B cell (primary cell): ENCODE measurements at places on chromosomes 11 and 22. TPM values are rescaled to one million over a fixed set of nuclear protein-coding genes. Genes with fewer than 3 reads are reported as not detected.

ZNF202 gene
- total RNA-seq = 25.1 and 32.3 TPM in 2 replicates

SYNGR1 gene
- 31.9 and 34.8 TPM in 2 replicates for total RNA-seq

GRCh38 chr11:12949453-12949852 lies 59.7 kb upstream of the RASSF10 start:
- no peak for DNase-seq

DNA sequence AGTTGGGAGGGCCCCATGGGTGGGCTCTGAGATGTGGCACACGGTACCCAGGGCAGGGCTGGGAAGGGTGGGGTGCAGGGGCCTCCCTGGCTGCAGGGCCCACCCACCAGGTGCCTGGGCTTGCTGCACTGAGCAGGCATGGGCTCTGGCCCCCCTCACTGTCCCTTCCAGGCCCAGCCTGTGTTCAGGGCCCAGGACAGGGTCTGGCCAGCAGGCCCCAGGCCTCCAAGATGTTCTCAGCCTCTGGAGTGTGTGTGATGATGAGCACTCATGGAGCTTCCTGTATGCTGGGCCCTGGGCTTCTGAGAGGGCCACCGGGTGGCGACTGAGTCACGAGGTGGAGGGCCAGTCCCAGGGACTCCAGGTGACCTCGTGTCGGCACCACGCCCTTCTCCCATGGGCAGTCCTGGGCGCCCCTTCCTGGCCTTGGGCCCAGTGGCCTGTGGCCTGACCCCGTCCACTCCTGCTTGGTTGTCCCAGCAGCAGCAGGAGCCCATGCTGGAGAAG lies 55.9 kb upstream of the CCDC188 start:
- no peak for DNase-seq

GRCh38 chr22:31977141-31977841 lies 33.0 kb downstream of the YWHAH start:
- DNase-seq = peak; percentile 76

- DNase-seq = no peak
Measured at GRCh38 chr11:28461846-28462245, 353.7 kb downstream of the METTL15 start.

- DNase-seq = no peak
Measured at GRCh38 chr22:27382947-27383346, 418.6 kb downstream of the MN1 start.

GRCh38 chr22:33850724-33851123 lies 69.6 kb downstream of the LARGE1 start:
- no peak for DNase-seq

GRCh38 chr11:114959953-114960505 lies 281.7 kb downstream of the NXPE2 start:
- DNase-seq = no peak

DNA sequence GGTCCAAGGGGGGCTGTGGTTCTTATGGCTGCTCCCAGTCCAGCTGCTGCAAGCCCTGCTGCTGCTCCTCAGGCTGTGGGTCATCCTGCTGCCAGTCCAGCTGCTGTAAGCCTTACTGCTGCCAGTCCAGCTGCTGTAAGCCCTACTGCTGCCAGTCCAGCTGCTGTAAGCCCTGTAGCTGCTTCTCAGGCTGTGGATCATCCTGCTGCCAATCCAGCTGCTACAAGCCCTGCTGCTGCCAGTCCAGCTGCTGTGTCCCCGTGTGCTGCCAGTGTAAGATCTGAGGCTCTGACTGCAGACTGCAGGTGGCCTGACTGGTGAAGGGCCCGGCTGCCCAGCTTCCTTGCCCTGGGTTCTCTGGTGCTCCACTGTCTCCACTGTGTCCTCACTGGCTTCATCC lies 696 bp downstream of the KRTAP5-5 start:
- no peak for DNase-seq
